ENCODE measurements at places on chromosomes 3 and 15. TPM values are rescaled to one million over a fixed set of nuclear protein-coding genes. Genes with fewer than 3 reads are reported as not detected.

Gene C2CD4A
- polyA plus RNA-seq: 0.40 TPM

Gene LTK
- polyA plus RNA-seq: 2.0 TPM

Gene C3orf49
- 0.46 TPM for polyA plus RNA-seq

Gene RTP3
- not detected for polyA plus RNA-seq

Gene PAQR9
- 0.45 TPM for polyA plus RNA-seq

Gene GLCE
- 48.3 TPM for polyA plus RNA-seq

Gene CLCN2
- 17.7 TPM for polyA plus RNA-seq

Gene B3GNT5
- 22.6 TPM for polyA plus RNA-seq

Measured in renal pelvis (tissue), 12 donors.